ENCODE measurements at places on chromosomes 6 and 20.

- DNase-seq: no peak
These were observed 170.2 kb downstream of the CDKAL1 start for GRCh38 chr6:20704325-20705025.

DNA sequence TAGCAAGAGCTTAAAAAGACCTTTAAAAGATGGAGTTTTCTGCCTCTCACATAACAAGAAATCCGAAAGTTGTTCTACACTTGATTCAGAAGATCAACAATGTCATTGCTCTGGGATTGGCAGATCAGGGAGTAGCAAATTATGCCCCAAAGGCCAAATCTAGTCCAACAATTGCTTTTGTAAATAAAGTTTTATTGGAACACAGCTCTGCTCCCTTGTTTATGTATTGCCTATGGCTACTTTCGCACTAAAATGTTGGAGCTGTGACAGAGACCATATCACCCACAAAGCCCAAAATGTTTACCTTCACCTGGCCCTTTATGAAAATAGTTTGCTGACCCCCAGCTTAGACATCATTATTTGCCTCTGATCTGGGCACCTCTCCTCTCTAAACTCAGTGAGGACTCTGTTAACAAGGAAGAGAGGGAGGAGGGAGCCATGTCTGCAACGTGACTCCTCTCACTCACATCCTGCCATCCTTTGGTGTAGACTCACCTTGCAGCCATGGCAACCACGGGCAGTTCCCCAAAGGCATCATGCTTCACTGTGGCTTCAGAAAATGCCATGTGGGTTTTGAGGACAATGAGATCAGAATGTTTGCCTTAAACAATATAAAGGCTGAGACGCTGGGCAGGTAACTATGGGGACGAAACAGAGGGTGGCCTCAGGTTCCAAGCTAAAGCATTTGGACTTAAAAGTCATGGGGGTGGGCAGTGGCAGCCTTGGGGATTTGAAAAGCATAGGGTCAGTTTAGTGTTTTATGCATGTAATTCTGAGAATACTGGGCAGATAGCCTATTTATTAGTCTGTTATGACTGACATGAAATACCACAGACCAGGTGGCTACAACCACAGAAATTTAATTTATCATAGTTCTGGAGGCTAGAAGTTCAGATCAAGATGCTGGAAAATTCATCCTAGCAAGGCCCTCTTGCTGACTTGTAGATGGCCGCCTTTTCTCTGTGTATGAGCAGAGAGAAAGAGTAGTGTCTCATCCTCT, 149.7 kb upstream of the TNFAIP3 start:
- DNase-seq: peak; percentile 72

DNA sequence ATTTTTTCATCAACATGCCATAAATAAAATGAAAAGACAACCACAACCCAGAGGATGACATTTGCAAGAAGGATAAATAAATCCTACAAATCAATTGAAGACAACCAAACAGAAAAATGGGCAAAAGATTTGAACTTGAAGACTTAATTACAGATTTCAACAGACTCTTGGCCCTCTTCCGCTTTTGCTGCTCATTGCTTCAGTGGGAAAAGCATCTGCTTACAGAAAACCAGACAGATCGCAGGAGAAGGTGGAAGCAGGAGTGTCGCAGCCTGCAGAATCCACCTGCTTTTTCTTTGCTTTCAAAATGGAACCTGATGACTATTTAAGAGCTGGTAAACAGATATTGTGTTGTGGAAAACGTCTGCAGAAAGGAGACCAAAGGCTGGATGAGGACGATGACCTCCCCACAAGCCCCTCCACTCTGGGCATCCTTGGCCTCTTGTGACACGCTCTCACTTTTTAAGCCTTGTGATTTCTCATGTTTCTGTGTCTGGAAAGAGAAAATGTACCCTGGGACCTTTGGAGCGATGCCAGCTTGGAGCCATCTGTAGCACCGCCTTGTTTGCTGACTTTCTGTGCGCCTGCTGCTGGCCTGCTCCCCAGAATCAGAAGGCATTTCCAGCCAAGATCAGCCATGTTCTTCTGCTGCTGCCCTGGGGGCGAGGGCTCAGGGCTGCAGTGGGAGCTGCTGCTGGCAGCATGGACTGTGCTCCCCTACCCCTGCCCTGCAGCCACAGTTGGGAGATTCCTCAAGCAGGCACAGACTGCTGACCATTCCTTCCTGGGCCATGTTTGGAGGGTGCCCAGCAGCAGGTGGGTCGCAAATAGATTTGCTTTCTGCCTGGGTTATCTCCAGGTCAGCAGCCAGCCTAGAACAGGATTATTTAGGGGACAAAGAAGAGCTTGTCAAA, 3.6 kb upstream of the CSTL1 start:
- no peak for DNase-seq

DNA sequence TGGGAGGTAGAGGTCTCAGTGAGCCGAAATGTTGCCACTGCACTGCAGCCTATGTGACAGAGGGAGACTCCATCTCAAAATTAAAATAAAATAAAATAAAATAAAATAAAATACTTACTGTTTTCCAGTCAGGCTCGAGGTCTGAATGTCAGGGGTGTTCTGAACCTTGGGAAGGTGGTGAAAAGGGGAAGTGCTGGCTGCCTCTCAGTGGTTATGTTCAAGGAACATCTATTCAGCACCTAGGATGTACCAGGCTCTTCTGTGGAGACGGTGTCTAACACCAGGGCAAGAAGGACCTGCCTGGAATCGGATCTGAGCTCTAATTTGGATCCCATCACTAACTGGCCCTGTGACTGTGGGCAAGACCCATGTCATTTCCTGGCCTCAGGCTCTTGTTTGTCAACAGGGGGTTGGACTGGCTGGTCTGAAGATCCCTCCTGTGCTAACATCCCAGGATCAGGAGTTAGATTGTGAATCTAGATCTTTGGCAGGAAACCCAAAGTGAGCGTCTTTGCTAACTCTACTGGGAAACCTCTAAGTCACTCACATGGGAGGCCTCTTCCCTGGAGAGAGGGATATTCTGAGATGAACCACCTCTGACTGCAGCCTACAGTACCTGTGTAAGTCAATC, 63.4 kb upstream of the SIRPG start:
- no peak for DNase-seq

- no peak for DNase-seq
These were observed 67.4 kb downstream of the TMEM170B start for GRCh38 chr6:11604836-11605506.

- no peak for DNase-seq
These were observed 150.1 kb downstream of the DHX35 start for GRCh38 chr20:39112178-39112743.

DNA sequence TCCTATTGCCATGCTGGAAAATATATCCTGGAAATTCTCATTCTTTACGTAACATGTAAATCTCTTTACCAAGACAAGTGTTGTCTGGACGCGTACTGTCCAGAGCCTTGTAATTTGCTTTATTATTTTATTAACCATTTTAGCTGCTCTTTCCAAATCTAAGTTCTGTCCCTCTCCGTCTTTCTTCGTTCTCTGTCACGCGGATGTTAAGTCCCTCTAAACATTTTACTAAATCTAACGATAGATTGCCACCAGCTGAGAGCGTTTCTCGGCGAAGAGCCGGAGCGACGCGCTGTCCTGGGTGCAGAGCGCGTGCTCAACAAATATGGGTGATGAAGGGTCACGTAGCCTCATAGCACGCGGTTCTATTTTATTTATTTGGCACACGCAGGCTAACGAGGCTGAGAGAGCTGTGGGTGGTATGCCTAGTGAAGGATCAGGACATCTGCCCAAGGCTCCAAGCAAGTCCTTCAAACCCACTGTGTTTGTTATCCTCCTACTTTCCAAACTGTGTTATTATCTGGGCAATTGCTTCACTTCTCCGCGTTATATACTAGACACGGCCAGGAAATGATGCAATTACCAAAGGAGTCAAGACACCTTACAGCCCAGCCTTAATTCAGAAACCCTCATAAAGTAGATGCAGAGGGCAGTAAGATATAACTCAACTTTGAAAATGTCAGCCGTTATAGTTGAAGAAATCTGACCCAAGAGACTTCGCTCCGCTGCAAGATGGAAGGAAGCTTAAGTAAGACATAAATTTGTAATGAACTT, 10.0 kb upstream of the NCOA7 start:
- DNase-seq: no peak

DNA sequence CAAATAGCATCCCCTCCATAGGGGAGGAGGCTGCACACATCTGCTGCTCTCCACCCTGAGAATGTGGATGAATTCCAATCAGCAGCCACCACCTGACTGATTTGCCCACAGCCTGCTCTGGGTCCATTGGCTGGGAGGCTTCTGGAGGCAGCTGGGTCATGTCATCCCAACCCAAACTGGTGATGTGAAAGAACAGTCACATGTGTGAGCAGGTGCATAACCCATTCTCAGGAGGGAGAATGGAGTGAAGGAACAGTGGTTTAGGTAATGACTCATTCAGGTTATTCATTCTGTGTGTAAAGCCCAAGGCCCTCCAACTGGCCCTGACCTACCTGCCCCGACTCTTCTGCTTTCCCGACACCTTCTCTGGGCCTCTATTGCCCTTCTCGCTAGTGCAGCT, 90.9 kb upstream of the GCM1 start:
- DNase-seq: peak; percentile 18

DNA sequence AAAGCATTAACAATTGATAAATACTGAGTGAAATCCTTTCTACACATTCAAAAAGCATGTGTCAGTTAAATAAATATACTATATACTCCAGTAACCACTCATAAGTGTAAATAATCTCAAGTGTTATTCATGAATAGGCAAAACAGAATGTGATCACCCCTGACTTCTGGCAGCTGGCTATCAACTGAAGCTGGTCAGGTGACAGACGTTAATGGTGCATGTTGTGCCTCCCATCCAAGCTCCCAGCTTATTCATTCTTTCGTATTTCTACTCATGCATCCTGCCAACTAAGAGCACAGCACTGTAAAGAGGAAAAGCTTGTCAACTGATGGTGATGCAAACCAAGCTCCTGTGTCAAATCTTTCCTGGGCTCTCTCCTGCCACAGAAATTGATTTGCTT, 7.7 kb downstream of the PSMB1 start:
- DNase-seq: no peak

GRCh38 chr6:42781546-42781795, 381 bp upstream of the BICRAL start:
- DNase-seq: no peak

GRCh38 chr6:31586599-31587281, 663 bp downstream of the LST1 start:
- DNase-seq: no peak

DNA sequence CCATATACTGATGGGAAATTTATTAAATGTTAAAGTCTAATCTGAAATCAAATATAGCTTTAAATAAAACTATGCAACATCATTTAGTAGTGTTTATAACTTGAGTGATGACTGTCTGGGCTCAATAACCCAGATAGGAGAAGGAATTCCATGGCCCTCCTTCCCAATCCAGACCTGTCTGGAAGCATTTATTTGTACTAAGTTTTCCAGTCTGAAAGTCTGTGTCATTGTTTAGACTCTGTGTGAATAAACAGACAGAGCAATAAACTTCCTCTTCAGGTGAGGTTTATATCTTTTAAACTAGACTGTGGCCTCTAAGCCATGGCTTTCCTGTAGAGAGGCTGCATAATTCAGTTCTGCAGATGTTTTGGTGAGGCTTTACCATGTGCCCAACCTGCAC, 176.4 kb downstream of the SOX4 start:
- DNase-seq: no peak

- DNase-seq: no peak
These were observed 11.8 kb downstream of the MAN1A1 start for GRCh38 chr6:119337762-119338161.

DNA sequence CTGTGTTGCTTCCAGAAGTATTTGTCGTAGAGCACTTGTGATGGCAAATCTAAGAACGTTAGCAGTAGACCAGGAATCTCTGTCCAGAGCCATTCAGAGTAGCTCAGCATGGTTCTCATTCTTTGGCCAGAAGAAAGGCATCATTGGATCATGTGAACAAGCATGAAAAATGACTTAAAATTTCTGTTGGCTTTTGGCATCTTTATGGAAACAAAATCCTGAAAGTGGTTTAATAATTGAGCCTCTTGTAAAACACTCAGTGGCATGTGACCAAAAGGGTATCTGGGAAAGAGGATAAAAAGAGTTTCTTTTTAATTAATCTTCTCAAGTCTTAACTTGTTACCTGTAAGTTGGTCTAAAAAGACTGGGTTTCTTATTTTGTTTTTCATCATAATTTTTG, 55.2 kb downstream of the PTPN1 start:
- no peak for DNase-seq

DNA sequence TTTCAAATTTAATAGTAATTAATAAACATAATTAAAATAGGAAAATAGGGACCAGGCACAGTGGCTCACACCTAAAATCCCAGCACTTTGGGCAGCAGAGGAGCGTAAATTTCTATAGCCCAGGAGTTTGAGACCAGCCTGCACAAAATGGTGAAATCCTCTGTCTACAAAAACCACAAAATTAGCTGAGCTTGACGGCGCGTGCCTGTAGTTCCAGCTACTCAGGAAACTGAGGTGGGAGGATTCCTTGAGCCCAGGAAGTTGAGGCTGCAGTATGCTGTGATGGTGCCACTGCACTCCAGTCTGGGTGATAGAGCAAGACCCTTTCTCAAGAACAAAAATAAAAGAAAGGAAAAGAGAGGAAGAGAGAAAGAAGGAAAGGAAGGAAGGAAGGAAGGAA, 1387.0 kb upstream of the ADGRB3 start:
- no peak for DNase-seq

DNA sequence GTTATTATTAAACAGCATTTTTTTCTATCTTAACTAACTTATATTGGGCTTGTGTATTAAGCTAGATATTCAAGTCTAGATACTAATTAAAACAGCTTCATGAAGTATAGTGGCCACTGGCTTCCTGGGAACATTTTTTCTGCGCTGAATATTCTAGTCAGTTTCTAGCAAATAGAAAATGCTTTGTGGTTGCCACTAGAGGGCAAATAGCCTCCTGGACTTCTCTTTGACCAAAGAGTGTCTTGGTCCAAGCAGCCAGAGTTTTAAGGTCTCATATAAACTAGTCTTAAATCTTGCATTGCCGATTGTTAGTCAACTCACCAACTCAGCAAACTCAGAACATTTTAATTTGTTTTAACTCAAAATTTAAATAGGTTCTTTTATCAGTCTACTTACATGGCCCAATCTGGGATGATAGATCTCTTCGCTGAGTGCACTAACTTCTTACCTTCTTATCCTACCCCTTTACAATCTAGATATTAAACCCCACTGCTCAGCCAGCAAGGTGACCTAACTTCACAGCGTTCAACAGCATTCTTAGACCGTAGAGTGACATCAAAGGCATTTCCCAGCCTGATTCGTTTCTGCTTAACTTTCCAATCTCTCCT, 24.6 kb upstream of the ID4 start:
- no peak for DNase-seq

GRCh38 chr6:113420290-113420689, 436.9 kb upstream of the MARCKS start:
- no peak for DNase-seq

DNA sequence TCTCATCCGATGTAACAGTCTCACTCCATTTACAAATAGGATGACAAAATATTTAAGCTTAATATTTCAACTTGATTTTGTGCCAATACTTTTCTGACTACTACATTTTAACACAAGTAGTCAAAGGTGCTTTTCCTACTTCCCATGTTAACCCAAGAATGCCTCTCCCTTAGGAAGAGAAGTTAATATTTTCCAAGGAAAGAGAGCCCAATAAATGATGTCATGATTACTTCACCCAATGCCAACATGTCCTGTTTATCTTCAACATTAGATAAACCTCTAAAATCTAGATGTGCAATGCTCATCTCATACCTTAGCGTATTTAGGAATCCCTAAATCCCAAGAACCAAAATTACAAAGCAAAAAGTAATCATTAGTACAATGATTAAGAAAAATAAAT, 156.7 kb upstream of the TENT5A start:
- peak; percentile 5 for DNase-seq

Measured in kidney epithelial cell (primary cell).